SJSA1 (cell line): ENCODE measurements at places on chromosomes 16 and 17. TPM values are rescaled to one million over a fixed set of nuclear protein-coding genes. Genes with fewer than 3 reads are reported as not detected.

The CFDP1 gene
- 90.3 and 114 TPM in 2 replicates for total RNA-seq

DNA sequence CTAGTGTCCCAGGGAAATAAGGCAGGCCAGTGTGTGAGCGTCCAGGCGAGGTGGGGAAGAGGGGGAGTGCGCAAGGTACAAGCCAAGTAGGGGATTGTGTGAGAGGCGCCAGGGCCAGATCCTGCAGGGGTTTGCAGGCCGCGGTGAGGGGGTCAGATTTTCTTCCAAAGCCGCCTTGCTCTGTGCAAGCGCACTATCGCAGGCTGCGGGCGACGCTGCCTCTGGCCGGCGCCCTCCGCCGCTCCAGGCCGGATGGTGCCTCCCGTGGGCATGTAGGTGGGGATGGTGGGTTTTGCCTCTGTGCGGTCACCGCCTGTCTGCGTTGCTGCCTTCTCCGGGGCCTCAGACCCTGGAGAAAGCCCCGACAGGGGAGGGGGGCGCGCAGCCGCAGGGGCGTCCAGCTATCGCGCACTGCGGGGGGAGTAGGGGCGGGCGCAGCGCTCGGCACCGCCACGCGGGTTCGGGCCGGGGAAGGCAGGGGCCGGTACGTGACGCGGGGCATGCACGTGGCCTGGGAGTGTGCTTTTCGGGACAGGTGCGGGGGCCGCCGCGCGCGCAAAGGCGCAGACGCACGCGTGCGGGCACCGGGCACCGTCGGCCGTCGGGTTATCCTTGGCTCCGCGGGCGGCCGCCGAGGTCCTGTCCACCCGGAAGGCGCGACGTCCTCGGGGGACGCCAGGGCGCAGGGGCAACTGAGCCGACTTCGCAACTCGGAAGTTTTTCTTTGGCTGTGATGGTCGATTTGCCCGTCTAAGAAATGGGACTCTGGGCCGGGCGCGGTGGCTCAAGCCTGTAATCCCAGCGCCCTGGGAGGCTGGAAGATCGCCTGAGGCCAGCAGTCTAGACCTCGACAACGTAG lies 1.1 kb upstream of the HAPSTR1 start:
- no peak for DNase-seq

- no peak for DNase-seq
Measured at GRCh38 chr16:3655396-3656159, 1.1 kb downstream of the DNASE1 start.

DNA sequence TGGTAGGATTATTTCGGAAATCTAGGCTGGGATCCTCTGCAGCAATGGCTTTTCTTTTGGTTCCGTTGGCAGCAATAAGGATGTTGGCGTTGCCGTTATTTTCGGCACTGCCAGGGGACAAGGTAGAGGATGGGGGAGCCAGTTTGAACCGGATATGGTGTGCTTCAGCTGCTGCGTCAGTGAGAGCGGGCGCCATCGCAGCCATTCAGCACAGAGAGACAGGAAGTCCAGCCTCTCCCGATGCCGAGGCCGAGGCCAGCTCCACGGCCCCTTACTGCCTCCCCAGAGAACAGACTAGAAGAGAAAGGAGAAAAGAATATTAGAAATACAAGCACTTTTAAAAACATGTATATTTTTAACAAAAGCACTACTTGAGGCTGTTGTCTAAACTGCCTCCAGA lies 21.3 kb downstream of the KANSL1 start:
- no peak for DNase-seq
